GM12878 (cell line): ENCODE measurements at places on chromosomes 7 and 10.
A peak's percentile ranks its signal among the peaks of the same experiment; 100 is the strongest.

DNA sequence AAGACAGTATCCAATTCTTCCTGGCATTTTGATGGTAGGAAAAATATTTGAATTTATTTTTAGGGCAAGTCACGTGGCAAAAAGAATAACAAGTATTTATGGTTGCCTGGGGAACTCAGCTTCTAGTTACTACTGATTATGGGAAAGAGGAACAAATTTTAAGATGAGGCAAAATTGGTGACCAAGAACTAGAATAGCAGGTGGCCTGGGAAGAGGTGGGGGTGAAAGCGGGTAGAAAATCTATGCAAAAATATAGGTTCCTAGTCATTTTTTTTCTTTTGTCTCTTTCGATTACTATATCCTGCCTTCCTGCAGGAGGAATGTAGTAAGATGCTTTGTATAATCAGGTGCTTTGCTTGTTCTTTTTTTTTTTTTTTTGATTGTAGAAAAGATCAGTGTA, 27.8 kb downstream of the ENTPD1 start:
- H3K36me3 ChIP-seq, result peaks cover 22% of the 10 kb centered on the region
- no peaks in the 10 kb centered on the region for H3K27me3 ChIP-seq
- no peak overlapping the region for H3K4me3 ChIP-seq
- DNase-seq, result peak; percentile 94
- peak overlapping the region; percentile 99 for H3K27ac ChIP-seq
- peaks cover 79% of the 10 kb centered on the region for H3K4me1 ChIP-seq

GRCh38 chr10:628386-629045, 61.0 kb downstream of the DIP2C start:
- H3K27me3 ChIP-seq, result no peaks in the 10 kb centered on the region
- no peak overlapping the region for H3K27ac ChIP-seq
- no peaks in the 10 kb centered on the region for H3K4me1 ChIP-seq

DNA sequence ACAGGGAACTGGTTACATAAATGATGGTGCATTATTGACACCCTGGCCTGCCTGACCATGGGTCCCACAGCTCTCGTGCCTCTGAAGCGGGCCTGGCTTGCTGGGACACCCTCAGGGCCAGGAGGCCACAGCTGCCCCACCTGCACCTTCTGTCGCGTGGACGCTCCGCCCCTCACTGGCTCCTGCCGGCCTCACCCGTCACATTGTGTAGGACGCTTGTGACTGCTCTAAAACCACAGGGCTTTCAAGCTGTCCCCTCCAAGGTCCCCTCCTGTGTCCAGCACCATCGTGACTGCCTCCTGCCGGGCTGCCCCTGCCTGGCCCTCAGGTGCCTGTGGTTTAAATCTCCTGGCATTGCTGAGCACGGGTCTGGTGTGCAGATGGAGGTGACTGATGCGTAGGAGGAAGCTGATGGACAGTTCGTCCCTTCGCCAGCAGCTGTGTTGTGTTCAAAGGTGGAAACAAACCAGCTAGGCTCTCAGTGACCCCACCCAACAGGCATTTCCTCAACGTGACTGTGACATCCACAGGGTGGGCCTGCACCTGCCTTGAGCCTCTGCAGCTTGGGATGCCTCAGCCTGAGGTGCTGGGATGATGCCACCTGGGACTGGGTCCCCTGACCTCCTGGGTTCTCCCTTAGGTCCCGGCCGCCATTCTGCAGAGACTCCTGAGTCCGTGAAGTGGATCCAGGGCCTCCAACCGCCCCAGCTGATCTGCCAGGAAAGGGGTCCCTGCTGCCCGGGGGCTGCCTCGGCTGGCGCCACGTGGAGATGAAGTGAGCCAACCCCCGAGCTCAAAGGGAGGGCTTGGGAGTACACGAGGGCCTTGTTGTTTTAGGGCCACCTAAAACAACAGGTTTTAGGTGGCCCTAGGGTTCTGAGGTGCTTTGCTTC, 148.5 kb downstream of the WDR37 start:
- H3K4me3 ChIP-seq, result no peak overlapping the region
- no peak for DNase-seq
- H3K27me3 ChIP-seq, result peaks cover 2% of the 10 kb centered on the region
- no peaks in the 10 kb centered on the region for H3K36me3 ChIP-seq

DNA sequence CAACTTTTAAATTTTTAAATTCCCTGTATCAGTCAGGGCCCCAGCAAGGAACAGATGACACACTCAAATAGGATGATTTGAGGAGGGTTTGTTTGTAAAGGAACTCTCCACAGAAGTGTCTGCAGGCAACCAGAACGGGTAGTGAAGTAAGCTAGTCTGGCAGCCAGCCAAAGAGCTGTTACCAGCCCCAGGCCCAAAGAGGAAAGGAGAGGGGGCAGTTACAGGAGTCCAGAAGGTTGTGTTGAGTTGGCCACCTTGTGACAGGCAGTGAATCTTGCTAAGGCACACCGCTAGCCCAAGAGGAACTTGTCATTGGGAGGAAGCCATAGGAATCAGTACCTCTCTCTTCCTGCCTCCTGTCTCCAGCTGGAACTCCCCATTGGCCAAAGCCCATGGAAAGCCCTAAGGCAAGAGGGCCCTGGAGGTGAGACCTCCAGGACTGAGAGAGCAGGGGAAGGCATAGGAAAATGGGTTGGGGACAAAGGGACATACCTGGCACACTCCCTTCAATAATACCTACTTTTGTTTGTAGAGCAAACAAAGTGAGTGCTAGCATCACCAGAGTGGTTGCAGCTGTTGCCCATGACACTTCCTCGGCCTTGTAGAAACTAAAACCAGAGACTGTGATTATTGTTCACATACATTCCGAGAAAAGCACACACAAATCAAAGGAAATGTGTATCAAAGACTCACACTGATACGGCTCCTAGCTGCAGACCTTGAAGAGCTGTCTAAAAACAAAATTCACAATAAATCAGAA, 25.4 kb upstream of the GATAD1 start:
- no peak overlapping the region for H3K4me3 ChIP-seq
- H3K36me3 ChIP-seq, result no peaks in the 10 kb centered on the region
- no peaks in the 10 kb centered on the region for H3K27me3 ChIP-seq
- H3K4me1 ChIP-seq, result peaks cover 5% of the 10 kb centered on the region; the same call in 1 of the 2 replicates
- DNase-seq, result no peak

DNA sequence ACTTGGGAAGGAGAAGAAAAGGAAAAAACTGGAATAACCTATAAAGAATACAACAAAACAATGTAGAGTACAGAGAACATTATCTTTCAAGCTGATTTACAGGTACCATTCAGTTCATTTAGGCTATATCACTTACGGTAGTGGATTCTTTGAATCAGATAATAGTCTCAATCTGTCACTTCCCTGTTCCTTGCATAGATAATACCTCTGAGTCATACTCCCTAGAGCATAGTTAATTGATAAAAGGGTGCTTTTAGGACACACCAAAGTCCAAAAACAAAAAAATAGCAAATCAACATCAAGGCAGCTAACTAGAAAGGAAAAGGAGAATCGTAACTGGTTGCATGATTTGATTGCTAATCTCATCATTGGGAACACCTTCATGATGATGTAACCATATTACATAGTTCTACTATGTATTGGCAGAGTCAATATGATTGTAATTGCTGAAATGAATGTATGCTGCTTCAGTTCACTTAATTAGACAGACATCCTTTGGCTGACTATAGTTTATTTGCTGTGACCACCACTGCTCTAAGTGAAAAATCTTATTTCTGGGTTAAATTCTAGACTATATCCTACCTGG, 844.4 kb downstream of the GATA3 start:
- H3K27me3 ChIP-seq, result no peaks in the 10 kb centered on the region
- no peak overlapping the region for H3K4me3 ChIP-seq
- H3K4me1 ChIP-seq, result no peaks in the 10 kb centered on the region
- no peak for DNase-seq

DNA sequence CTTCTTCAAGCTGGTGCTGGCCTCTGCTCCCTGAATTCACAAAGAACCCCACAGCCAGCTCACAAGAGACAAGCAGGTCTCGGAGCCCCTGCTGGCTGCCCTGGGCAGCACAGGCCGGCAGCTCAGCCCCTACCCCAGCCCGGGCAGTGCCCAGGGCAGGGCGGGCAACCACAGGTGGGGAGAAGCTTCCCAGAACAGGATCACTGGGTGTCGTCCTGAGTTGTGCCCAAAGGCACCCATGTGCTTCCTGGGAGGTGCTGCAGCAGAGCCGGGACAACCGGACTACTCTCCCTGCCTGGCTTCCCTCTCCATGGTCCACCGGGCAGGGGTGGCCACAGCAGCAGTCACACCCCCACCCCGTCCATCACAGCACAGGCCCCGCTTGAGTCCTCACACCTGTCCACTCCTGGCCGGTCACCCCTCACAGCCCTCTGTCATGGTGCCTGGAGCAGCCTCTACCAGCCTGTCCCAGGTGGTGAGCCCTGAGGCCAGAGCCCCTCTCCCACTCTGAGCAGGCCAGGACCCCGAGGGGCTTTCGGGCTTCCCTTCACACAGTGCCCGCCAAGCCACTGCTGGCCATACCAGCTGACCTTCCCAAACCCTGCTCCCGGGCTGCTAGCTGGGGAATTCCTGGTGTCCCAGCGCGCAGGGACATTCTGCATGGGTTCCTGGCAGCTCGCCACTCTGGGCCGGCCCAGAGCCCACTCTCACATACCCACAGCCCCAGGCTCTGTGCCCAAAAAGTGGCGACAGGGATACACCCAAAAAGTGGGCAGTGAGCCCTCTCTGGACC, 3.1 kb downstream of the RASGEF1A start:
- H3K27me3 ChIP-seq, result peaks cover 2% of the 10 kb centered on the region; the same call in 1 of the 2 replicates
- DNase-seq, result no peak
- H3K27ac ChIP-seq, result no peak overlapping the region
- no peaks in the 10 kb centered on the region for H3K36me3 ChIP-seq

- H3K4me3 ChIP-seq, result no peak overlapping the region
- no peaks in the 10 kb centered on the region for H3K36me3 ChIP-seq
- H3K4me1 ChIP-seq, result no peaks in the 10 kb centered on the region
- no peaks in the 10 kb centered on the region for H3K27me3 ChIP-seq
Measured at GRCh38 chr10:65769828-65770227, 1156.0 kb upstream of the LRRTM3 start.

GRCh38 chr10:44684661-44685060, 226.5 kb upstream of the TMEM72 start:
- H3K4me1 ChIP-seq, result no peaks in the 10 kb centered on the region
- no peak overlapping the region for H3K4me3 ChIP-seq
- DNase-seq, result no peak
- no peaks in the 10 kb centered on the region for H3K27me3 ChIP-seq
- H3K36me3 ChIP-seq, result no peaks in the 10 kb centered on the region

- H3K27ac ChIP-seq, result no peak overlapping the region
- no peaks in the 10 kb centered on the region for H3K27me3 ChIP-seq
- H3K4me3 ChIP-seq, result no peak overlapping the region
- DNase-seq, result no peak
Measured at GRCh38 chr7:72037516-72037915, 374.6 kb downstream of the CALN1 start.

- H3K36me3 ChIP-seq, result no peaks in the 10 kb centered on the region
- H3K27me3 ChIP-seq, result no peaks in the 10 kb centered on the region
- DNase-seq, result no peak
- peak overlapping the region; percentile 15; the same call in 1 of the 2 replicates for H3K27ac ChIP-seq
- H3K4me3 ChIP-seq, result no peak overlapping the region
- peaks cover 7% of the 10 kb centered on the region; the same call in 1 of the 2 replicates for H3K4me1 ChIP-seq
Measured at GRCh38 chr10:24425151-24425550, 216.2 kb downstream of the KIAA1217 start.

GRCh38 chr10:31422634-31423033, 103.6 kb downstream of the ZEB1 start:
- DNase-seq, result no peak
- H3K27me3 ChIP-seq, result no peaks in the 10 kb centered on the region
- H3K27ac ChIP-seq, result no peak overlapping the region
